Head of caudate nucleus (tissue), 42 donors: ENCODE measurements at places on chromosomes 11 and 22.

- DNase-seq: no peak
Measured at GRCh38 chr22:33227791-33228190, 169.6 kb upstream of the SYN3 start.

GRCh38 chr11:93972790-93973189 is 48.4 kb upstream of the HEPHL1 start:
- no peak for DNase-seq

GRCh38 chr11:19811380-19811779 is 98.7 kb downstream of the NAV2 start:
- DNase-seq: no peak

- no peak for DNase-seq
Measured at GRCh38 chr11:96303064-96303463, 39.9 kb downstream of the MAML2 start.

- DNase-seq: no peak
Measured at GRCh38 chr11:44987506-44987905, 36.8 kb upstream of the TP53I11 start.

DNA sequence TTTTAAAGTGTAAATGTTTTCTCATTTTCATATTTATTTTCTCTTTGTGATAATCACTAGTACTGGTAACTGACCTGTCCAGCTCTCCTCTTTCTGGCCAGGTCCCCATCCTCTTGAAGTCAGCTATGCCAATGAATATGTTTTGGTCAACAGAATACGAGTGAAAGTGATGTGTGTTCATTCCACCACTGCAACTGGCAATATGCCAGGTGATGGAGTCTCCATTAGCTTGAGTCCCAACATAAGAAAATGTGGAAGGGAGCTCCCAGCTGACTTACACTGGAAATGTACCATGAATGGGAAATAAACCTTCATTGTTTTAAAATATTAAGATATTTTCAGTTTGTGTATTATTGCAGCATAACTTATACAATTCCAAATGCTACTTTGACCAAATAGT is 75.8 kb downstream of the CCDC34 start:
- no peak for DNase-seq

DNA sequence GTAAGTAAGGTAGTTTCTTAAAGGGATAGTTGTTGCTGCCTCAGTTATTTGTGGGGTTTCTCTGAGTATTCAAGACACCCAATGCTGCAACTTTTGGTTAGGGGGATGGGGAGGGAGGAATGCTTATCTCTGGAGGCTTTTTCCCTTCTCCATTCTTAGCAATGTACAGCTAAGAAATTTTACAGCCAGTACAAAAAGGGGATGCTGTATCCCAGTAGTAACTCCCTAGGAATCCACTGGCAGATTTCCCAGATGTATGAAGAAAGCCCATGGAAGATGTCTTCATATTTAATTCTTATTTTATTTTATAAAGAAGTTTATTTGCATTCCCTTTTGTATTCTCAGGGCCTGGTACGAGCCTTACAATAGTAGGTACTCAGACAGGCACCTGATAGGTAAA is 154.8 kb downstream of the ENTHD1 start:
- DNase-seq: no peak

GRCh38 chr11:112497826-112498225 is 237.2 kb upstream of the PLET1 start:
- no peak for DNase-seq

DNA sequence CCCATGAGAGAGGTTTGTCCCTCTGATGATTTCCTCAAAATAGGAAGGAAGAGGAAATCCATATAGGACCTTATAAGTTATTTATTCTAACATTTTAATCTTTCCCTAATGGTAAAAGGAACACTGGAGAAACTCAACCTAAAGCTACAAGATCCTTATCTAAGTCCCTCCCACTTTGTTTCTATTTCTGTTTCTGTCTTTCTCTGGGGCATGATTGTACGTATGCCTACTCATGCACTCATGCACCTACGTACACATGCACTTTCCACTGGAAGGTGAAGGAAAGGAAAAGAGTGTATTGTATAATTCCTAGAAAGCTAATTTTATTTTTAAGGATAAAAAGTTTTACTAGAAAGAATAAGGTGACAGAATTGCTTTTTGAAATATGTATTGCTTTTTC is 125.0 kb downstream of the RAB38 start:
- no peak for DNase-seq

DNA sequence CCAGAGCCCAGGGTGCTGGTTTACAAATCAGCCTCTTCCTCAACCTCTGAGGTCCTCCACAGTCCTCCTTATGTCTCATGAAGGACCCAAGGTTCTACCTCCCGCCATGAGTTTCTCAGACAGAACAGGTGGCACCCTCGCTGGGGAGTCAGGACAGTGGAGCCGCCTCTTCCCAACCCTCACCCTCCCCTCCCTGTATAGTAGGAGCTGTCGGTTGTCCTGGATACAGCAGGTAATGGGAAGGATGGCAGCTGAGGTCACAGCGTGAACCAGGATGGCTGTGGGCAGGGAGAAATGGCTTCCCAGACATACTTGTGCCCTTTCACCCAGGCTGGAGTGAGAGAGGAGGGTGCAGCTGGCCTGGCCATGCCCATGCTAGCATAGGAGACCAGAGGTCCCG is 134.6 kb downstream of the CHST1 start:
- DNase-seq: no peak

GRCh38 chr11:103623933-103624332 is 412.5 kb upstream of the DDI1 start:
- no peak for DNase-seq

DNA sequence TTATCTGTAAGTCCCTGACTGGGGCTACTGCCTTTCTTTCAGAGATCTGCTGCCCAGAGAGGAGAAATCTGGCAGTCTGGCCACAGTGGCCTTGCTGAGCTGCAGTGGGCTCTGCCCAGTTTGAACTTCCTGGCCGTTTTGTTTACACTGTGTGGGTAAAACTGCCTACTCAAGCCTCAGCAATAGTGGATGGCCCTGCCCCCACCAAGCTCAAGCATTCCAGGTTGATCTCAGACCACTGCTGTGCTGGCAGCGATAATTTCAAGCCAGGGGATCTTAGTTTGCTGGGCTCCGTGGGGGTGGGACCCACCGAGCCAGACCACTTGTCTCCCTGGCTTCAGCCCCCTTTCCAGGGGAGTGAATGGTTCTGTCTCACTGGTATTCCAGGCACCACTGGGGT is 117.5 kb downstream of the TRPC6 start:
- DNase-seq: no peak

GRCh38 chr11:41320653-41321052 is 138.8 kb downstream of the LRRC4C start:
- DNase-seq: no peak

DNA sequence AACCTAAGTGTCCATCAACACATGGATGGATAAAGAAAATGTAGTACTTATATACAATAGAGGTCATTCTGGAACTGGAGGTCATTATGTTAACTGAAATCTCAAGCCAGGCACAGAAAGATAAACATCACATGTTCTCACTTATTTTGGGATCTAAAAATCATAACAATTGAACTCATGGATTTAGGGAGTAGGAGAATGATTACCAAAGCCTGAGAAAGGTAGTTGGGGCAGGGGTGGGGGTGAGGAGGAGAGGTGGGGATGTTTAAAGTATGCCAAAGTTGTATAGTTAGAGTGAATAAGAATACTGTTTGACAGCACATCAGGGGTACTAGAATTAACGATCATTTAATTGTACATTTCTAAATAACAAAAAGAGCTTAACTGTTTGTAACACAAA is 1112.7 kb downstream of the DLG2 start:
- no peak for DNase-seq

GRCh38 chr11:130840679-130841078 is 75.6 kb downstream of the SNX19 start:
- no peak for DNase-seq

DNA sequence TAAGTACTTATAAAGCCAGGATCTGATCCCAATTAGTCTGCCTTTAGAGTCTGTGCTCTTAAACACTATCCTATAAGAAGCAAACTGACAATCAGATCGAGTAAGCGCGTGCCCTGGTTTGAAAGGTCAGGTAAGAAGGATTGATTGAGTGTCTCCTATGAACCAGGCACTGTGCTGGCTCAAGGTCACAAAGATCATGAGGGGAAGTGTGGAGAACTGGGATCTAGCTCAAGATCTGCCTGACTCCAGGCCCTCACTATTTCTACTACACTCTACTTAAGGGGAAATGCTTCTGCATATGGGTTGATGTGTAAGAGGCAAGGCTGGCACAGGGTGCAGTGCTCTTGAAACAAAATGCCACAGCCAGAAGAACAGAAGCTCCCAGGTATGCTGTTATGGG is 77.0 kb downstream of the ME3 start:
- DNase-seq: no peak

DNA sequence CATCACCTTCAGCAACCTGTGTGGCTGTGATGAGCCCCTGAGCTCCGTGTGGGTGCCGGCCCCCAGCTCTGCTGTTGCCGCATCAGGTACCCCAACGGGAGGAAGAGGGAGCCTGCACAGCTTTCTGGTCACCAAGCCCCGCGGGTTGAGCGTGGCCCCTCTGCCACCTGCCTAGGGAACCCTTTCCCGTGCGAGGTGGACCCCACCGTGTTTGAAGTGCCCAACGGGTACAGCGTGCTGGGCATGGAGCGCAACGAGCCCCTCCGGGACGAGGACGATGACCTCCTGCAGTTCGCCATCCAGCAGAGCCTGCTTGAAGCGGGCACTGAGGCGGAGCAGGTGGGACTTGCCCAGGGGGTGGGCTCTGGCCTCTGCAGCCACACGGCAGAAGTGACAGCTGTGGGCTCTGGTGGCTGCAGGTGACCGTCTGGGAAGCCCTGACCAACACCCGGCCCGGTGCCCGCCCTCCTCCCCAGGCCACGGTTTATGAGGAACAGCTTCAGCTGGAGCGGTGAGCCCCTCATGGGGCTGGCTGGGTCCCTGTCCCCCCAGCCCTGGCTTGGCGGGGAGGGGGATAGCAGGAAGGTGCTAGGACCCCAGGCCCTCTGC is 1.9 kb upstream of the SSH3 start:
- DNase-seq: no peak

GRCh38 chr11:93541884-93542810 is 1.0 kb downstream of the SMCO4 start:
- DNase-seq: no peak

DNA sequence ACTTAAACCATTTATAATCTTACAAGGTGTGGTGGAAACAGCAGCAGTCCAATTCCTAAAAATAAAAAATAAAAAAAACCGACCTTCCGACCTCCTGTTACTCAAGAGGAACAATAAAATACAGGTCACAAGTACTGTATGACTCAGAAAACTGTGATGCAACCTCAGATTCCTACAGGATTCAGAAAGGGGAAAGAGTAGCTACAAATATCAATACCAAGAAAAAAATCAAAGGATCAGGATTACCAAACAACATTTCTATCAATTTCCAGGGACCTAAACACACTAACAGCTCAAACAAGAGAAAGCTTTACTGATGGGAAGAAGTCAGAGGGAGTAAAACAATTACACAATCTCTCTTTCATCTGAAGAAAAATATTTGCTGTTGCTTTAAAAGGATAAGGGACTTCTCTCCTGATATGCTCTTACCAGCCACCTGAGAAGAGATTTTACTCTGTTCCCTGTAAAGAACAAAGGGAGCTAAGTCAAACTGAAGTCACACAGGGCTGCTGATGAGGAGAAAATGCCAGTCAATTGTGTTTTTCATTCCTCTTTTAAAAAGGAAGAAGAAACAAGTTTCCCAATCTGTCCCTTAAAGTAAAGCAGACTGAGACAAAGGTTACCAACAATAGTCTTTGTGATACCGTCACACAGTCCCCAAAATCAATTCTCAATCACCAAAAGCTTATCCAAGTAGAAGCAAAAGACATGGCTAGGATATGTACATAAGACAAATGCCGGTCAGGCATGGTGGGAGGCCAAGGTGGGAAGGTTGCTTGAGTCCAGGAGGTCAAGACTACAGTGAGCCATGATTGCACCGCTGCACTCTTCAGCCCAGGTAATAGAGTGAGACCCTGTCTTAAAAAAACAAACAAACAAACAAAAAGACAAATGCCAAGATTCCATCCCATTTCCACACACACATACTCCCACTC is 39.3 kb downstream of the AMBRA1 start:
- no peak for DNase-seq

GRCh38 chr11:23041001-23041503 is 180.8 kb upstream of the CCDC179 start:
- DNase-seq: no peak

- DNase-seq: no peak
Measured at GRCh38 chr22:46974631-46975585, 212.5 kb downstream of the TBC1D22A start.

- no peak for DNase-seq
Measured at GRCh38 chr11:36363361-36364268, 67.5 kb downstream of the PRR5L start.

DNA sequence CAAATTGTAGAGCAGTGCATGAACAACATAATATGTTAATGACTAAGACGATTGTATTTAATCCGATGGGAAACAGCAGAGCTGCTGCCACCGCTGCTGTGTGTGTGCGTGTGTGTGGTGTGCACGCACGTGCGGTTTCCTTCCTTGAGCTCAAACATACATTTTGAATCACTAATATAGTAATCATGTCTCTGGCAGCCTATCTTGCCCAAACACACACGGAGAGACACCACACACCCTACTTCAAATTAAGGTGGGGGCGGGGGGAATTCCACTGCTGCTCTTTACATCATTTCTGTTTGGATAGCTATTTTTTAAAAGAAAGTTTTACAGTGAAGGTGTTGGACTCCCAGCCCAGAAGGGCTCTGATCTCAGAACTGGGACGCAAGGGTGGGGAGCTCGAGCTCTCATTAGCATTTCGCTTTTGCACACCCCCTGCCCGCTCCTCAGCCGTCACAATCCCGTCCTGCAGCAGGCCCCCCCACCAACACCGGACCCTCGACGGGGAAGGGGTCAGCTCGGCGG is 651 bp upstream of the FAM83F start:
- DNase-seq: no peak

DNA sequence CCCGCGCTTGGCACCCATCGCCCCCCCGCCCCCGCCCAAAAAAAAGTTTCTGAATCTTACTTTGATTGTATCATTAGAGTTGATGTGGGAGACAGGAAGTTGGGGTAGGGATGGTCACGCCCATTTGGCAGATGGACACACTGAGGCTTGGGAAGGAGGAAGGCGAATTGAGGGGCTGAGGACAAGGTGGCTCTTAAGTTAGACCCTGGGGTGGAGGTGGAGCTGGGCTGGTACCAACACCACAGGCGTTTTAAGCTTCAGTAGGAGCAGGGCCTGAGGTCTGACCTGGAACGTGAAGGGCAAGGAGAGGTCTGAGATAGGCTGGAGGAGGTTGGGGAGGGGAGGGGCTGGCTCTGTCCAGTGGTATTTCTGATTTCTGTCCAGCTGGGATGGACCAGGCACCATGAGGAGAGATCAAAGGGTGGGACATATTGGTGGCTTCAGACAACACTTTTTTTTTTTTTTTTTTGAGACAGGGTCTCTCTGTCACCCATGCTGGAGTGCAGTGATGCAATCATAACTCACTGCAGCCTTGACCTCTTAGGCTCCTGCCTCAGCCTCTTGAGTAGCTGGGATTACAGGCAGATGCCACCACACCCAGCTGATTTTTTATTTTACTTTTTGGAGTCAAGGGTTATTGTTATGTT is 799 bp upstream of the CDC42BPG start:
- no peak for DNase-seq

- DNase-seq: no peak
Measured at GRCh38 chr11:27293515-27294417, 69.2 kb downstream of the CCDC34 start.
